ENCODE measurements at places on chromosomes 3 and 15. TPM values are rescaled to one million over a fixed set of nuclear protein-coding genes. Genes with fewer than 3 reads are reported as not detected.
A peak's percentile ranks its signal among the peaks of the same experiment; 100 is the strongest.

DNA sequence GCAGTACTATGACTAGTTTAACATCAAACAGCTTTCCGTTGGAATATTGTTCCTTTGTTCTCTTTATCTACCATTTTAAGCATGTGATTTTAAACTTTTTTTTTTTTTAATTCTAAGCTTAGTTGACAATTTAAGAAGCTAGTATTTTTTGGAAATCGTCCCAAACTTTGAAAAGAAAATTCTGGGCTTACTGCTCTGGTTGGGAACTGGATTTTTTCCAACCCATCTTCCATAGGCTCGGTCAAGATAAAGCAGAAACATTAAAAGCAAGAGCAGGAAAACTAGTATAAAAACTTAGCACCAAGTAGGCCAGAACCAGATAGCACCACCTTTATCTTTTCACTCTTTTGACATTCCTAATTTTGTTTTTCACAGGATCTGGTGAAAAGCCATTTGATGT, 49.9 kb downstream of the TSC22D2 start:
- peaks cover 62% of the 10 kb centered on the region for H3K36me3 ChIP-seq
- H3K27ac ChIP-seq: no peak overlapping the region
- no peak overlapping the region for H3K4me3 ChIP-seq
- no peaks in the 10 kb centered on the region for H3K27me3 ChIP-seq

DNA sequence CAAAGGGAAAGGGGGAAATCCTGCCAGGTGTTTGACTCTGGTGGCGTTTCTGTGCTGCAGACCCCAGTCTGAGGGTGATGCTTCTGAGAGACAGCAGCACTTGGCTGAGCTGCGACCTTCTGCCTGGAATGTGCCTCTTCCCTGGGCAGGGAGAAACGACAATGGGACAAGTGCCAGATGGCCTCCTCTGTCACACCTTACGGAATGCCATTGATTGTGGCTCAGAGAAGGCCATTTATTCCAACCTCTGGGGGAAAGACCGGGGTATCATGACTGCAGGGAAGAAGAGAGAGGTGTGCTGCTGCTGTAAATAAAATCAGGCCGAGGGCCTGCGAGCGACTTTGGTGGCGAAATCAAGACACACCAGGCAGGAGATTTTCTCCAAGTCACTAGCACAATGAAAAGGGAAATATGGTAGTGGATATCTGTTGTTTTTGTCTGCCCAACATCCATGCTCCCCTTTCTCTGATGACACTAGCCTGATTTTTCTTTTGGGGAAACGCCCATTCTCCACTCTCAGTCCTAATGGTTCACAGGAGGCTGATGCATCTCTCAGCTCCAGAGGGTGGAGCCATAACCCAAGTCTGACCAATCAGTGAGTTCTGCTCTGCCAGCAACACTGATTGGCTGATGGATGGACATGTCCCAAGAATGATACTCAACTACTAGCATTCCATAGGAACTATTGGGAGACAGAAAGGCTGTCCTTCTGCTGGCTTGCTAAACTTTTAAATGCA, 336.1 kb downstream of the FOXP1 start:
- no peaks in the 10 kb centered on the region for H3K27me3 ChIP-seq
- no peak for DNase-seq
- H3K27ac ChIP-seq: no peak overlapping the region

GRCh38 chr3:106068795-106069194, 200.0 kb upstream of the CBLB start:
- H3K27ac ChIP-seq: no peak overlapping the region
- DNase-seq: no peak
- no peaks in the 10 kb centered on the region for H3K36me3 ChIP-seq
- no peaks in the 10 kb centered on the region for H3K4me1 ChIP-seq
- H3K4me3 ChIP-seq: no peak overlapping the region
- H3K27me3 ChIP-seq: no peaks in the 10 kb centered on the region

DNA sequence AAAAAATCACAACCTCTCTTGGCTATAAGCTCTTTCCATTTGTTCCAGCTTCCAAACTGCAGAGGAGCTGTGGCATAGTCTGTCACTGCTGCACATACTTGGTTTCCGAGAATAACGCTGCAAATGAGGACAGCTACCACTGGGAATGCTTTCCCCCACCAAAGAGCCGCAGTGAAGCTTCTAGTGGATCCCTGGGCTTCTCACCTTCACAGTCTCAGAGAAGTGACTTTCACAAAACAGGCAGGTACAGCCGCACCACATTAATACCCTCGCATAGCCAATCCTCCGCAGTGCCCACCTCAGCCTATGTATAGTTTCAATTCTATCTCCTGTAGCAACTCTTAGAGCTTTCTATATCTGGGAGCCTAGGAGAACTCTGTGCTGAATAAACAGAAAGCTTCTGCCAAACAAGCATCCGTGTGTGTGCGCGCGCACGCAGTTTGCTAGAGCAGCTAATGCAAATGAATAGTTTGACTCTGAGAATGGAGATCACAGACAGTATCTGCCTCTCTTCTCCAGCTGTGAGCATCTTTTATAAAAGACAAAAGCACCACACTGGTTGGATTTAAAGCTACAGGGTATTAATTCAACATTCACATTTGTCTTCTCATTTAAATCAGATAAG, 81.9 kb upstream of the PLXND1 start:
- no peaks in the 10 kb centered on the region for H3K36me3 ChIP-seq
- peaks cover 7% of the 10 kb centered on the region for H3K4me1 ChIP-seq
- H3K27me3 ChIP-seq: no peaks in the 10 kb centered on the region
- H3K4me3 ChIP-seq: peak overlapping the region; percentile 27
- no peak overlapping the region for H3K27ac ChIP-seq

- 0 out of 2 replicates have a peak, but pooled peaks cover 3% of the 10 kb centered on the region for H3K27me3 ChIP-seq
- no peaks in the 10 kb centered on the region for H3K36me3 ChIP-seq
- DNase-seq: no peak
- H3K27ac ChIP-seq: no peak overlapping the region
- no peaks in the 10 kb centered on the region for H3K4me1 ChIP-seq
Observed at GRCh38 chr15:70214941-70215635, 117.4 kb upstream of the TLE3 start.

DNA sequence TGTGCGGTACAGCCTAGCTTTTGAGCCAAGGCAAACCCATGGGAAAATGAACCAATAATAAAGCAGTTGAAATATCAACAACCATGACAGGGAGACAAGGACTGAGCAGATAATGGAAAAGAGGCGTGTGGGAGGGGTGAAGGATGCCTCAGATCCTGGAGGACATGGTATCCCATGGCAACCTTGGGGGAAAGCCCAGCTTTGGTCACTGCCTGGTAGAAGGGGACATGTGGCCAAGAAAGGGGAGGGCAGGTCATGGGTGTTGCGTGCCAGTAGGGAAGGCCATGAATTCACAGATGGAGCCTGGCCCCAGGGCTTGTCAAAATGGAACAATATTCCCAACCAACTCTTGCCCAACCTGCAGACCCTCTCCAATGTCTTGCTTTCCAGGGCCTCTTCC, 140.5 kb upstream of the SMAD3 start:
- no peaks in the 10 kb centered on the region for H3K36me3 ChIP-seq
- H3K4me3 ChIP-seq: no peak overlapping the region
- no peak for DNase-seq
- no peak overlapping the region for H3K27ac ChIP-seq
- H3K27me3 ChIP-seq: no peaks in the 10 kb centered on the region

DNA sequence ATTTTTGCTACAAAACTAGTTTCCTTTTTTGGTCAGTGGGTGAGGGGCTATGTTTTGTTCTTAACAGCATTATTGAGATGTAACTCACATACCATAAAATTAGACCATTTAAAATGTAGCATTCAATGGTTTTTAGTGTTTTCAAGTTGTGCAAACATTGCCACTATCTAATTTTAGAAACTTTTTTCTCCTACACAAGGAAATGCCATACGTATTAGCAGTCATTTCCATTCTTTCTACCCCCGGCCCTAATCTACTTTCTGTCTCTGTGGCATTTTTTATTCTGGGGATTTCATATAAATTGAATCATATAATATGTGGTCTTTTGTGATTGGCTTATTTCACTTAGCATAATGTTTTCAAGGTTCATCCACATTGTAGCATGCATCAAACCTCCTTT, 55.0 kb upstream of the TIPARP start:
- H3K4me3 ChIP-seq: no peak overlapping the region
- no peak for DNase-seq
- peaks cover 59% of the 10 kb centered on the region for H3K4me1 ChIP-seq
- H3K36me3 ChIP-seq: no peaks in the 10 kb centered on the region
- peak overlapping the region; percentile 42 for H3K27ac ChIP-seq
- H3K27me3 ChIP-seq: no peaks in the 10 kb centered on the region

DNA sequence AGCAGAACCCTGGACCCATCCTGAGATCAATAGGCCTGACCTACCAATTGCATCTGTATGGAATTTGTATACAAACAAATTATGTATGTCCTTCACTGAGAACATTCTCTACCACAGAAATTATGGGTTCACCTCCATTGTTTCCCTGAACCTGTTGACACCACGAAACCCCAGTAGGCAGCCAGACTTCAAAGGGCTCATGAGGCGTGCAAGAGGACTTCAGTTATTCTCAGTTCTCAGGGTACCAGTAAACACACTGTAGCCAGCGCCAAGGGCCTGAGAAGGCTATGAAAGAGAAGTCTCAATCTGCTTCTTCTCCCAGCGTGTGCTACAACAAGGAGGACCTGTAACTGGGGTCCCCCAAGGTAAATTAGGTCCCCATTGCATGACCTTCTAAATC, 254.9 kb upstream of the GOLGA6L4 start:
- no peak for DNase-seq
- no peaks in the 10 kb centered on the region for H3K4me1 ChIP-seq
- H3K27ac ChIP-seq: no peak overlapping the region
- H3K27me3 ChIP-seq: no peaks in the 10 kb centered on the region
- H3K36me3 ChIP-seq: no peaks in the 10 kb centered on the region

DNA sequence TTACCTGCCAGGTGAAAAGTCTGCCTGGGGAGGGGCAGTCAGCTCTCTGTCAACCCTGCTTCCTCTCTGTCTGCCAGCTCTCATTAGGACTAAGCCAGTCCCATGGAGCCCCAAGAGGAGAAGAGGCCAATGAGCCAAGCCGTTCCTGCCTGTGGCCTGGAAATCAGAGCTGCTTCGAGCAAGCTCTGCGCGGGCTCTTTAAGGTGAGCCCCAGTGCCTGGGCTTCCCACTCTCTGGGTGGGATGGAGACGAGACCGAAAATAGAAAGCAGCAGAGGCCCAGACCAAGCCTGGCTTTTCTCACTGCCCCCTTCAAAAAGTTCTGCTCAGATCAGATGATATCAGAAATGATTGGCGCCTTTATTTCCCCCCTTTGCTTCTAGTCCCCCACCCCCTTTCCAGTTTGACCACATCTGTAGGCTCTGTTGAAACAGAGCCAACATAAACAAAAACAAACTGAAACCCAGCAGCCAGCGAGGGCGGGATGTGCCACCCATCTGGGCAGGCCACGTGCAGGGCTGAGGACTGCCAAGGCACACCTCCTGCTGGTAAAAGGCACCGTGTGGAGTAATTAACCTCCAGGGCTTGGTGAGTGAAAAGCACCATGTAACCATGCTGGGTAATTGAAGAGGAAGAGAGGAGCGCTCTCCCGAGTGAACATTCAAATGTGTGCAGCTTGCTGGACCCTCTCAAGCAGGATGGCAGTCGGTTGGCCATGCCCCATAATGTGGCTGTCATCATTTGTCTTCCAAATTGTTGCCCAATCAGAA, 471.0 kb upstream of the PROK2 start:
- no peaks in the 10 kb centered on the region for H3K36me3 ChIP-seq
- H3K4me3 ChIP-seq: no peak overlapping the region
- peak; percentile 71 for DNase-seq
- no peaks in the 10 kb centered on the region for H3K27me3 ChIP-seq
- H3K27ac ChIP-seq: no peak overlapping the region

DNA sequence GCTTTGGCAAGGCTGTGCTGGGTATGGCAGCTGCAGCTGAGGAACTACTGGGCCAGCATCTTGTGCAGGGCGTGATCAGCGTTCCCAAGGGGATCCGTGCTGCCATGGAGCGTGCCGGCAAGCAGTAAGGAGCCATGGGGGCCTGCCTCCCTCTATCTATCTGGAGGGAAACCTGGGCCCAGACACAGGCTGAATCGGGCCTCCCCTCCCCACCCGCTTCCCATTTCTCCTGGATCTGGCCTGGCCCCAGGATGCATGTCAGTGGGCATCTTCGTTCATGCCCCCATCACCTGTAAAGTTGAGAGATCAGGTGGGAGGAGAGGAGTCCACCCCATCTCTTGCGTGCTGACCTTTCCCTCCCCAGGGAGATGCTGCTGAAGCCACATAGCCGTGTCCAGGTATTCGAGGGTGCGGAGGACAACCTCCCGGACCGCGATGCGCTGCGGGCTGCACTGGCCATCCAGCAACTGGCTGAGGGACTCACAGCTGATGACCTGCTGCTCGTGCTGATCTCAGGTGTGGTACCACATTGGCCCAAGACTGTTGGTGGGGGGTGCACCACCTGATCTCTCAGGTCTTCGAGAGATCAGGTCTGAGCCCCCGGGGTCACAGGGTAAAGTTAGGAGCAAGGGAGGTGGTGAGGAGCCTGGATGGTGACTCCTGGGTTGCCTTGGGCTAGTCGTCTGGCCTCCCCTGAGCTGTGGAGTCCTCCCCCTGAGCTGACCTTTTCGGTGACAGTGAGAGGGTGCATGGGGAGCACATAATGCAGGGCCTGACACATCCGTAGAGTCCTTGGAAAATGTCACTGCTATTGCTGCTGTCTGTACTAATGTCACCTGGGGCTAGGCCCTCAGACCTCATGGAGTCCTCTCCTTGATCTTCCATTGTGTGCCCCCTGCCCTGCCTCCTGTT, 3.2 kb downstream of the GLYCTK start:
- DNase-seq: no peak
- H3K27me3 ChIP-seq: no peaks in the 10 kb centered on the region
- H3K4me1 ChIP-seq: peaks cover 12% of the 10 kb centered on the region
- no peak overlapping the region for H3K27ac ChIP-seq
- H3K4me3 ChIP-seq: no peak overlapping the region
- peaks cover 23% of the 10 kb centered on the region for H3K36me3 ChIP-seq

GRCh38 chr3:57192028-57192427, 7.8 kb downstream of the HESX1 start:
- no peak for DNase-seq
- no peak overlapping the region for H3K27ac ChIP-seq
- no peak overlapping the region for H3K4me3 ChIP-seq
- no peaks in the 10 kb centered on the region for H3K27me3 ChIP-seq
- H3K4me1 ChIP-seq: no peaks in the 10 kb centered on the region

Gene LRRC31
- total RNA-seq: not detected

Gene PPP2R3A
- 13.0 TPM for total RNA-seq

Gene XCR1
- total RNA-seq: not detected

Gene SAMD7
- not detected for total RNA-seq

Gene ALDH1L1
- total RNA-seq: not detected

Gene XPC
- total RNA-seq: 12.9 TPM

Gene AHSG
- not detected for total RNA-seq

Gene MEIS2
- total RNA-seq: 4.2 TPM

Gene GNB5
- 58.9 TPM for total RNA-seq

Gene SLC2A2
- total RNA-seq: not detected

Gene SLC30A4
- 5.8 TPM for total RNA-seq

Gene DNAJA4
- total RNA-seq: 0.09 TPM

All from SJSA1 (cell line).